SW480 (cell line): ENCODE measurements at places on chromosomes 1 and 21.
A peak's percentile ranks its signal among the peaks of the same experiment; 100 is the strongest.

DNA sequence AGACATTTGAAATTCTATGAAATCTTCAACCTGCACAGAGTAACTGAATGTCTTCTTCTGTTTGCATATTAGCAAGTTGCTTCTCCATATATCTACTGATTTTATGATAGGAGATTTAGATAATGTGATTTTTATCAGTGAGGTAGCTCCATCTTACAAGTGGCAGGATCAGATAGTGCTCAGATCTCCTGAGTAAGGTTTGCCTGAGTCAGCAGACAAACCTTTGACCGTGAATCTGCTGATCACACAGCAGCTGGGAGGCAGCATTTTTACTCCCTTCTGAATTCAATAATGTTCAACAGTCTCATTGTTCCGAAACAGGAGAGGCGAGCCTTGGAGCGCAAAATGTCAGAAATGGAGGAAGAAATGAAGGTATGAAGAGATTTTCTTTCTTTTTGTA, 141.4 kb downstream of the SYT2 start:
- no peak for DNase-seq

DNA sequence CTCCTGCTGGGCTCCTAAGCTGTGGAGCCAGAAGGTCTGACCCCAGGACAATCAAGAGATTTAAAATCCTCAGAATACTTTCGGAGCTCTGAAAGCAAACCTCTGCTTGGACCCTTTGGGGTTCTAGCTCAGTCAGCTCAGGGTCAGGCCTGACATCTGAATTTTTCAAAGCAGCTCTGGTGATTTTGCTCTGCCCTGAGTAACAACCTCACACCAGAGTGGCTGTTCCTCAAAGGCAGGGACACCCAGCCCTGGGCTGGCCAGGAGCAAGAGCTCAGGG, 11.9 kb downstream of the SLC1A7 start:
- no peak for DNase-seq

GRCh38 chr1:53276902-53277281, 38.6 kb upstream of the MAGOH start:
- no peak for DNase-seq

- DNase-seq = no peak
Observed at GRCh38 chr1:43648876-43649477, 972 bp upstream of the KDM4A start.

DNA sequence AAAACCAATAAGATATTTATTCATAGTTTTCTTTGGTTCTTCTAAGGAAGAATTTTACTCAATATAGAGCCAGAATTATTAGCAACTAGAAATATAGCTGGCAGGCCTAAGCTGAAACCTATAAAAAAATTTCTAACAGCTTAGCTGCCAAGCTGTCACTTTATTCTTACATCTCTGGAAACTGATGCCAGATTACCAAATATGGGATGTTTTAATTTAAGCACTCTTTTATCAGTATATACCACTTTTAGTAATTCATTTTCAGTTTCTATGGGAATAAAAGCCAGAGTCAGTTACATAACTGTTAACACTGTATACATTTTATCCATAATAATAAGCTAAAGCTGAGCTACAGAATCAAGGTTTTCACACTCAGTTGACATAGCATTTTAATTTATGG, 68.7 kb upstream of the MPC2 start:
- no peak for DNase-seq

GRCh38 chr1:96845464-96845863, 123.9 kb downstream of the PTBP2 start:
- DNase-seq = no peak

DNA sequence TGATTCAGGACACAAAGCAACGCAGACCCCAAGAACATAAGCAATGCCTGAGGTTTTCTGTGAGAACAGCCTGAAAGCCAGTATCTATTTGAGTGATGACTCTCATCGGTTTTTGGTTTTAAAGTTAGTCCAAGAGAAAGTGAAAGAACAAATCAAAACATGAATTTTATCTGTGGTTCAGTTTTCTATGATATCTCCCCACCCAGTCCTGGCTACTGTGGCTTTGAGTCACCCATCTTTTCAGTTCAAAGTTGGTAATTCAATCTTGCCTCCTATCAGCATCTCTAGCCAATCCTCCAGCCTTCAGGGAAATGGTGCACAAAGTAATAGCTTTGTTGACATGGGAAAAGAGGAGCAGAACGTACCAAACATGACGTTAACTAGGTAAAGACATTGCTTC, 40.5 kb upstream of the KRTAP19-8 start:
- DNase-seq = no peak

- DNase-seq = no peak
Observed at GRCh38 chr1:245578308-245578707, 423.5 kb downstream of the KIF26B start.

- DNase-seq = no peak
Observed at GRCh38 chr1:67053535-67053784, 488 bp downstream of the SLC35D1 start.

- no peak for DNase-seq
Observed at GRCh38 chr1:112790920-112791722, 76.0 kb upstream of the PPM1J start.

DNA sequence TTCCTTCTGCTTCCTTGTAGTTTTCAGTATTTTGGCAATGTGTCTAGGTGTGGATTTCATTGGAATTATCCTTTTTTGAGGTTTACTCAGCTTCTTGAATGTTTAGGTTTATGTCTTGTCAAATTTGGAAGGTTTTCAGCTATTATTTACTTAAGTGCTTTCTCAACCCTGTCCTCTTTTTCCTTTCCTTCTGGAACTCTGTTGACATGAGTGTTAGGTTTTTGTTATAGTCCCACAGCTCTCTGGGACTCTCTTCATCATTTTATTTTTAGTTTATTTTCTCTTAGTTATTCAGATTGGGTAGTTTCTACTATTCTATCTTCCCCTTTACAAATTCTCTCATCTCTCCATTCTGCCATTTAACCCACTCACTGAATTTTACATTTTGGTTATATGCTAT, 63.1 kb upstream of the GPR88 start:
- DNase-seq = no peak

GRCh38 chr1:68442822-68443556, 6.8 kb downstream of the RPE65 start:
- peak; percentile 65 for DNase-seq

- DNase-seq = no peak
Observed at GRCh38 chr1:219279017-219279770, 105.5 kb downstream of the LYPLAL1 start.

DNA sequence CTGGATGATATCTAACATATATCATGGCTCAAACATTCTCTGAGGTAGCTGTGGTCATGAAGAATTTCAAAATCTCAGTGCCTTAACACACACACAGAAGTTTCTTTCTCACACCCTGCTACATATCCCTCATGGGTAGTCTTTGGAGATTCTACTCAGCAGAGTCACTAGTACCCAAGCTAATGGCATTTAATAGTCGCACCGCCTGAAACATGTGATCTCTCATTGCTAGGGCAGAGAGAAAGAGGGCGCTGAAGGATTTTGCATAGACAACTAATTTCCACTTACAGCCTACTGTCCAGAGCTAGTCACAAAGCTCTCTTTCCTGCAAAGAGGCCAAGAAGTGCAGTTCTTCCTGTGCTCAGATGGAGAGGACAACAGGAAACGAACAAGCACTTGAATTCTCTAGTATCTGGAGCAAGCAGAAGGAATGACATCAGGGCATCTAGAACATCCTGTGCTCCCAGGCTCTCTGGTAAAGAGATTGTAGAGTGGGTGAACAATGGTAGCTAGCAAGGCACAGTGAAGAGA, 183.4 kb upstream of the PTBP2 start:
- DNase-seq = no peak

DNA sequence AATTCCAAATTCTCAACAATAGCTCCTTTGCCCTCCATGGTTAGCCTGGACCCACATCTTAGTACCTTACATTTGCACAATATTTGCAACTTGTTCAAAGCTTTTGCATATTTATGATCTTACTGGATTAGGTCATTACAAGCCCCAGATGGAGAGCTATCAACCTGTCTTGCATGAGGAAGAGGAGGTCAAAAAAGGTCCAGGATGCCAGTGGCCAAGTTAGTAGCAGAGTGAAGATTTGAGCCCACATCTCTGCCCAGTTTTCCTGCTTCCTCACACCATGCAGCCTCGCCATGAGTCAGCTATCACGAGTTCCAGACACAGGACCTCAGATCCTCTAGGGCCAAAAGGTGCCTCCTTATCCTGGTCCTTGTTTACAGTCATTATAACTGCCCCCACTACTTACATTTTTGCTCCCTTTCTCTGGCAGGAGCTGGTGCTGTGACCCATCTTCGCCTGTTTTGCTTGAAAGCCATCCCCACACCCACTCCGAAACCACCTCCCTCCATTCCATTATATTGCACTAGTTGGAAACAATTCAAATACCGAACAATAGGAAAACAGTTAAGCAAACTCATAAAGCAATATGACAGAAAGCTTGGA, 5.0 kb upstream of the AHCYL1 start:
- no peak for DNase-seq

- peak; percentile 9 for DNase-seq
Observed at GRCh38 chr1:68178821-68179490, 53.4 kb downstream of the WLS start.

DNA sequence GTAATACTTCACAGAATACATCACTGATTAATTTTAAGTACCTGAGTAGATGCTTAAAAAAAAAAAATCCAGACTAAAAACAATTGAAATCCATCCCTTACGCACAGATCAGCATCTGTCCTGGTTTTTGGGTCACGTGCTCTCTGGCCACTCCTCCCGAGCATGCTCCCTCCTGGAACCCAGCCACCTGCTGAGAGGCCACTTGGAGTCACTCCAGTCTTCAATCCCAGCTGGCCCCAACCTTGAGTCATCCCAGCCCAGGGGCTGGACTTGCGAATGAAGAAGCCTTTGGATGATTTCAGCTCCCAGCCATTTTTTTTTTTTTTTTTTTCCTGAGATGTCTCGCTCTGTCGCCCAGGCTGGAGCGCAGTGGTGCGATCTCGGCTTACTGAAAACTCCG, 8.9 kb downstream of the MAP1LC3C start:
- DNase-seq = no peak

DNA sequence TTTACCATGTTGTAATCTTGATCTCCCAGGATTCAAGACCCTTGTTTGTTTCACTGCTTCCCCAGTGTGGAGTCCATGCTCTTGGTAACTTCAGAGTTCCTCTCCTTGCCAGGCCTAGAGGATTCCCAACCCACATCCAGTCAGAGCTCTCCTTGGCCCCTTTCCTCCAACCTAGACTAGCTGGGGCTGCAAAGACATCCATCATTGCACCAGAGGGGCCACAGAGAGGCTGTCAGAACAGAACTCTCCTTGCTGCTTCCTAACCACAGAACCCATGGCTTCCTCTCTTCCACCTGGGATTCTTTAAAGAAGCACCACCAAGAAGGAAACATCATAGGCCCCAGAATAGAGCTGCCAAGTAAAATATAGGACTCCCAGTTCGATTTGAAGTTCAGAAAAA, 81.0 kb downstream of the HMGB4 start:
- no peak for DNase-seq

DNA sequence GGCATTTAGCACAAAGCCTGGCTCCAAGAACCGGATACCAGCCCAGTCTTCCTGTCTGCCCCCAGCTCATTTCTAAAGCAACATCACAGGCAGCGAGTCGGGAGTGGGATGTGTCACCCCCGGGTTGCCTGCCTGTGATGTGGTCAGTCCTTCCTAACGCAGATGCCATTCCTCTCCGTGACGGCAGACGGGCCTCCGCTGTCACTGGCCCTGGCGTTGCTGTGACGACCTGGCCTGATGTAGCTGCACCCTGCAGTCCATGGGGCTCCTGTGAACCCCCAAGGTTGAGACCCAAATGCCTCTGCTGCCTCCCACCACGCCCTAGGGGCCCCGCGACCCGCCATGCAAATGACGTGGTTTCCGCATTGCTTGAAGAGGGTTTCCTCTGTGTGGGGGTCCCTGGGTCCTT, 12.3 kb downstream of the TNFRSF1B start:
- peak; percentile 98 for DNase-seq

DNA sequence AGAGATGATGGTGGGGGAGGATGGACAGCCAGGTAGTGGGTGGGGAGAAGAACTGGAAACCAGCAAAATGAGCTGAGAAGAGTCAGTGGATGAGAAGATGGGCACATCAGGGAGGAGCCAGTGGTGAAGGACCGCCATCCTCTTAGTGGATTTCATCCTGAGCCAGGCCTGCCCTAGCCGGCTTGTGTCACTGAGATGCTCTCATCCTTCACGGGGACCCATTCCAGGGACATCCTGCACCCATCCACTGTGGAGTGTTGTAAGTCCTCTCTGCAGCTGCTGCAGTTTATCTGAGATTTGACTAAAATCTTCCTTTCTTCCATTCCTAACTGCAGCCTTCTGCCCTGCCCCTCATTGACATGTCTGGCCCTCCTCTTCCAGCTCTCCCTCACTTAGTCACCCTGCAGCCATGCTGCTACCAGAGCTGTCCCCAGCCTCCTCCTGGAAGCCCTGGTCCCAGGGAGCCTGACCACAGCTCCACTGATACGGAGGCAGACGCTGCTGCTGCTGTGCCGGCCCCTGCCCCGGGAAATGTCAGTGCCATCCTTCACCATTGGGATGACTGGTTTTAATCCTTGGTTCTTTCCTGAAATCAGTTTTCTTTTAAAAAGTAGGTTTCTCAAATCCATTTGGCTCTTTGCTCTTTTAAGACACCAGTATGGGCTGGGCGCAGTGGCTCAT, 33.2 kb downstream of the STUM start:
- DNase-seq = no peak

DNA sequence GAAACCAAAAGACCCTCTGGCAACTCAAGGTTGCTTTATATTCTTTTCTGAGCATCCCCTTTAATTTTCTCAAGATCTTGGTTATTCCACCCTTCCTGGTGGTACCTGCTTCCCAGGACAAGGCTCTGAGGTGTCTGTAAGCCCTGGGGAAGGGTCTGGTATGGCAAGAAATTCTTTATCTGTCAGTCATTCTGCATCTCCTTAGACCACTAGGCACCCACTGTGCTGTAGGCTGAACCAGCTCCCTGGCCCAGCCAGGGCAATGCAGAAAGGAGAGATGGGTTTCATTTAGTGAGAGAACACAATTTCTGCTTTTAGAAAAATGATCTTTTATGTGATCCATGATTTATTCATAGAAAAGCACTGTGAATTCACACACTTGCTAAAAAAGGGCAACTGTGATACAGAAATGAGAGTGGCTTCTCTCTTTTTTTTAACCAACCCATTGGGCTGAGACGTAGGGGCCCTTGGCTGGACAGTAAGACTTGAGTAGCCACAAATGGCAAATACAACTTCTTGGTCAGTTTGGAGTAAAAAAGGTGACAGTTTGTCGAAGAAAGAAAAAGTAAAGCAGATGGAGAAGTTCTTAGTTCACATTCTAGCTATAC, 4.1 kb downstream of the UROD start:
- no peak for DNase-seq

DNA sequence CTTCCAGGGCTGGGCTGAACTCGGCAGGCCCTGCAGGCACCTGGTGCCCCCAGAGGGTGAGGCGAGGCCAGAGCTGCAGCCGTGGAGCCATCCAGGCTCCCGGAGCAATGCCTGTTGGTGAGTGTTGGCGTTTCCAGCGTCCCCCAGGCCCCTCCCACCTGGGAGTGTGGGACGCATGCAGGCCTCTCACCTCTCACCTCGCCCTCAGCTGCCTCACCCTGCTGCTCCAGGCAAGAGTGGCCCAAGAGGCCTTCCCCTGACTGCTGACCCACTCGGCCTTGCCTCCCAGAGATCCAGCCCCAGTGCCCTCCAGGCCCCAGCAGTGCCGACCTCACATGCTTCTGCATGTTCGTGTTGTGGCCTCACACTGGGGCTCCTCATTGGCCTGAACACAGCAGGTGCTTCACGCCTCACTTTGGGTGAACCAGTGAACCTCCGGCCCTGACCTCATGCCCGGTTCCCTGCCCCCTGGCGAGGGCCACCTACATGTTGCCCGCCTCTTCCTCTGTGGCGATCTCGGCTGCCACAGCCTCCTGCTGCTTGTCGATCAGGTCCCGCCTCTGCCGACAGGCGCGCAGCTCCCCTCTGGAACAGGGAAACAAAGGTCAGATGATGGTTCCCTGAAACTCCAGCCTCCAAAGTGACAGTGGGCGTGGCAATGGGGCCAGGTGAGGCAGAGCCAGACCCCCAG, 17.0 kb downstream of the CFAP74 start:
- DNase-seq = no peak
